Activated CD4-positive, alpha-beta T cell treated with anti-CD3 and anti-CD28 coated beads, Interleukin-2, amount 50 U/mL, for 1 hour (primary cell): ENCODE measurements at places on chromosomes 12 and 14.
A peak's percentile ranks its signal among the peaks of the same experiment; 100 is the strongest.

DNA sequence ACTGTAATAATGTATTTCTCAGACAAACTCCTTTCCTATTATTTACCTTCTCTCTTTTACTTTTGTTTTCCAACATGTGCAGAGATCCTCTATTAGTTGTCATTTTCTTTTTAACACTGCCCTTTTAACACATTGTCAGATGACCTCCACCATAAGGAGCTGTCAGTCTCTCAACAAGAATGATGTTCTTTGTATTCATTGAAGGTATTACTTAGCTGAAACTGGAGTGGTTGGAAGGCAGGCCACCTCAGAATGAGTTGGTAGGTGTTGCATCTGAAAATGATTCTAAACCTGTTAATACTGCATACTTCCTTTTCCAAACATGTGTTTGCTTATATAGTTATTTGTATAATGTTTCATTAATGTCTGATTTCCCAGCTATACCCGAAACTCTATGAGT, 16.9 kb downstream of the TMEM117 start:
- no peak for DNase-seq

DNA sequence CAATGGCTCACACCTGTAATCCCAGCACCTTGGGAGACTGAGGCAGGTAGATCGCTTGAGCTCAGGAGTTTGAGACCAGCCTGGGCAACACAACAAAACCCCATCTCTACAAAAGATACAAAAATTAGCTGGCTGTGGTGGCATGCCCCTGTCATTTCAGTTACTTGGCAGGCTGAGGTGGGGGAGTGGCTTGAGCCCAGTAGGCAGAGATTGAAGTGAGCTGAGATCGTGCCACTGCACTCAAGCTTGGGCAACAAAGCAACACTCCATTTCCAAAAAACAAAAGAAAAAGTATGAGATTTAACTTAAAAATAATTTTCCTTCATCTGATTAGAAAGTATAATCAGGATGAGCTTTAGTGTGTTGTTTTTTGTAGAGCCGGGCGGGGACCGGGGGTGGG, 47.9 kb upstream of the BCAT1 start:
- DNase-seq = no peak

DNA sequence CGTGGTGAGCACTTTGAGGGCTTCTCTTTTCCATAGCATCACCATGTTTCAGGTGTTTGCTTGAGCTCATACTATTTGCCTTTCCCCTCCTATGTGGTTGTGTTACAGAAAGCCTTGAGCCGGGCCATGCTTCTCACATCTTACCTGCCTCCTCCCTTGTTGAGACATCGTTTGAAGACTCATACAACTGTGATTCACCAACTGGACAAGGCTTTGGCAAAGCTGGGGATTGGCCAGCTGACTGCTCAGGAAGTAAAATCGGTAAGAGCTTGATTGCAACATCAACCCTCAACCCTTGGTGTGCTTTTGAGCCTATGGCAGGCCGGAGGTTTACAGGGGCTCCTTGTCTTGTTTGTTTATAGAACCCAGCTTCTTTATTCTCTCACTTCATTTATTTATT, 8.1 kb downstream of the LETMD1 start:
- no peak for DNase-seq

GRCh38 chr14:83379436-83379835, 1845.8 kb upstream of the SEL1L start:
- DNase-seq = no peak

DNA sequence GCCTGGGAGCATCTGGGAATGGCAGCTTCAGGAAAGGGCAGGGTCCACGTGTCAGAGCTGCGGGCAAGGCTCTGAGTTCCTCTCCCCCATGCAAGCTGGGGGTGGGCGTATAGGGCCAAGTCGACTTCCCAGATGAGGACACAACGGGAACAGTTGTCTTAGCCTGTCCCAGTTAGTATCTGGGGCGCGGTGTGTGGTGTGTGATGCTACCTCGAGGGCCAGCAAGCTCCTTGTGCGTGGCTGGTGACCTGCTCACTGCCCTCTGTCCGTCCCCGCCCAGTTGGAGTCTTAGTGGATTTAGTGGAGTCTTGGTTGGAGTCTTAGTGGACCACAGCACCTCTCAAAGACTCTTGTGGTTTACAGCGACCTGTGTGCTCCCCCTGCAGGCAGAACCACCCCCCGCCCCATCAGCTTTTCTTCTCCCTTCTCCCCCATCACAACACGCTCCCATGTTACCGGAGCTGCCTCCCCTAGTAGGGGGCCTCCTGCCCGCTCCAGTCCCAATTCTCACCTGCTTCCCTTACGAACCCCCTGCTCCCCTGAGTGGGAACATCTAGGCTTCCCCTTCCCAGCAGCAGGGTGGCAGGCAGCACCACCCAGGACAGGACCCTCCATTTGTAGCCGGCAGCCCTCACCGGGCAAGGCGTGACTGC, 8.7 kb downstream of the ASPG start:
- DNase-seq = no peak

DNA sequence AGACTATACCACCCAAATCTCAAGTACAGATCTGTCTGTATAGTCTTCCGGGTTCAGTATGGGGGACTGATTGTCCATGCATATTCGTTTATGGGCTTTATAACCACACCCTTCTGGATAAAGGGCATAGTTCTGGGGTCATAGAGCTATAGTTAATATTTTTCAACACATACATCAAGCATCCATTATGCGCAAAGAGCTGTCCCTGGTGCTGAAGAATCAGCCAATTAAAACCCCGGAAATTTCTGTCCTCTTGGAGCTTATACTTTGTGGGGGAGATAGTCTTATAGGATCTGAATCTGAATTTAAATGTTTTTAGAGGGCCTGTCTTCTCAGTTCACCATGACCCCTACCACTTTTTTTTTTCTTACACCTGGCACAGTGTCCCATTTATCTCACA, 256.7 kb downstream of the SUDS3 start:
- DNase-seq = no peak

GRCh38 chr12:52213564-52214420, 19.3 kb upstream of the KRT7 start:
- DNase-seq = peak; percentile 56

DNA sequence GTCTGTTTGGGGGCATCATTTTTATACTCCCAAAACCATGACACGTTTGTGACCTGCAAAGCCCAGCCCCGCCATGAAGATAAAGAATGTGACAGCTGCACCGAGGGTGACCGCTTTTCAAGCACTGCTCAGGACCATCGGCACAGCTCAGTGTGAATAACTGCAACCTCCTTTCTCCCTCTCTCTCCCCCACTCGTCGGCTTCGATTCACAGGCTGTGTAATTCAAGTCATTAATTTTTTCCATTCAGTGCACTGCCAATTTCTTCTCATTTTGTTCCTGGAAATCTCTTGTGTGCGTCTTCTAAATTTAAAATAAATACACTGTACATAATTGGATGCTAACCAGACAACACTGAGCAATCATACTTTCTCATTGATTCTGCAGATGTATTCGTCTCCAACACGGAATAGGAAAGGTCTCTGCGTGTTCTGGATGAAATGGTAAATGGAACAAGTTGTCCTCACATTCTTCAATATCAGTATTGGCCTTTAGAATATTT, 260.8 kb downstream of the TTC8 start:
- no peak for DNase-seq

- DNase-seq = no peak
These were observed 1542.6 kb downstream of the AACS start for GRCh38 chr12:126607867-126608266.

- no peak for DNase-seq
These were observed 323.0 kb downstream of the VRK1 start for GRCh38 chr14:97120204-97120603.
